NCI-H1092 treated with DMSO at 0.1 percent for 48 hours (cell line): ENCODE measurements at places on chromosomes 5 and 9.

GRCh38 chr5:109291090-109291489 lies 118.7 kb downstream of the PJA2 start:
- no peak for DNase-seq

DNA sequence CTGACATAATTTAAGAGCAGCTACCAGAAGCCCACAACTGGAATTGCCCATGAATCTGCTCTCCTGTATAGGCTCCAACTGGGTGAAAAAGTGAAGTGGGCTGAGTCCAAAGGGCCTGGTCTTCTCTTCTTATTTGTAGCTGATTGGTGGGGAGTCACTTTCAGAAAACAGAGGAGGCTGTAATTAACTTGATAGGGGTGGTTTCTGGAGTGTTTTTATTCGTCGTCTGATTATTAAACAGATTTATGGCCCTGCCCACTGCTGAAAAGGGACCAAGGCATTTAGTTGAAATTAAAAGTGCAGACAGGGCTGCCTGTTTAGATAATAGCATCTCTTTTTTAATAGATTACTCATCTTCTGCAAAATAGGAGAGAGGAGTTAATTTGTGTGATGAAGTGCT lies 81.0 kb upstream of the SAP30L start:
- no peak for DNase-seq

DNA sequence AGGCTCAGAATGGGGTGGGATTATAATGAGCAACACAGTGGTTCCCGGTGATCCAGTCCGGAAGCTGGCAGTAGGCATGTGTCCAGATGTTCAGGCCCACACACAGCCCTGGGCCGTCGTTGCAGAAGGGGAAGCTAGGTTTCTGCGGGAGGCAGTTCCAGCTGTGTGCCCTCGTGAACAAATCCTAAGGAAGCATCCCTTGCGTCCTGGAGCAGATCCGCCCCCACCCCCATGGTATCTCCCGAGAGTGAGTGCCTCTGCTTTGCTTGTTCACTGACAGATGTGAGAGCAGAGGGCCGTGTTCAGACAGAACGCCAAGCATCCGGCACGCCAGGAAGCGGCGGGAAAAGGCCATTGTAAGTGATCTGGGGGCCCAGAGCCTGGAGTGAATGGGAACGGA lies 104.8 kb downstream of the PDE6A start:
- no peak for DNase-seq

GRCh38 chr9:84337252-84337651 lies 3.3 kb downstream of the SLC28A3 start:
- no peak for DNase-seq

GRCh38 chr5:175558801-175559480 lies 80.6 kb downstream of the SFXN1 start:
- no peak for DNase-seq

DNA sequence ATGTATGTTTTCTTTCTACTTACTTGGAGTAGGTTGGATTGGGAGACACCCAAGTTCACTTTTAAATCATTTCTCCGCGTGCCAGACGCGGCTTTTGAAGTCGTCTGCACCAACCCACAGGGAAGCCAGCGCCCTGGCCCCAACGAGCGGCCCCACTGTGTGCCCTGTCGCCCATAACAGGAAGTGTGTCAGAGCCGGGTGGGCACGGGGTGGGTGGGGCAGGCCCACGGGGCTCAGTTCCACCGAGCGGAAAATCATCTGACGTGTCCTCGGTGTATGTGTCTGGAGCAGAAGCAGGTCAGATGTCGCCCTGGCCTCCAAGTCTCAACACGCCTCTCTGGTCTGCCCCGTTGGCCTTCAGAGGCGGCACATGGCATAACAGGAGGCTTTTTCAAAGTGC lies 22.7 kb upstream of the SMIM23 start:
- DNase-seq = no peak

- DNase-seq = no peak
These were observed 187.6 kb downstream of the COMMD10 start for GRCh38 chr5:116272281-116272941.

- DNase-seq = no peak
These were observed 17.9 kb upstream of the RPS23 start for GRCh38 chr5:82295959-82296531.

DNA sequence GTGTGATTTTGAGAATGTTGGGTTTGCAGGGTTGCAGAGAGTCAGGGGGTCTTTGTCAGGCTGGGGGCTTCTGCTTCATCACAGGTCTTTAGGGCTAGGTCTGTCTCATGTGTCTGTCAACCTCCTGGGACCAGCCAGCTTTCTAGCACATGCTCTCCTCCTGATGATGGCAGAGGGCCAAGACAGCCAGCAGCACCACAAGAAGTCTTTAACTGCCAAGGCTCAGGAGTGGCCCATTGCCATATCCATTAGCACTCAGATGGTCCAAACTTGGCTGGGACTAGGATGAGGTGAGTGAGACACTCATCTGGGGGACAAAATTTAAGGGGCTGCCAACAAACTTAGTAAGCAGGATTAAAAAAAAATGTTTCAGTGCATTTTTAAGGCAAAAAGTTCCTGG lies 384.2 kb upstream of the CDH10 start:
- DNase-seq = peak; percentile 70

- no peak for DNase-seq
These were observed 18.3 kb upstream of the TEK start for GRCh38 chr9:27090711-27091110.

DNA sequence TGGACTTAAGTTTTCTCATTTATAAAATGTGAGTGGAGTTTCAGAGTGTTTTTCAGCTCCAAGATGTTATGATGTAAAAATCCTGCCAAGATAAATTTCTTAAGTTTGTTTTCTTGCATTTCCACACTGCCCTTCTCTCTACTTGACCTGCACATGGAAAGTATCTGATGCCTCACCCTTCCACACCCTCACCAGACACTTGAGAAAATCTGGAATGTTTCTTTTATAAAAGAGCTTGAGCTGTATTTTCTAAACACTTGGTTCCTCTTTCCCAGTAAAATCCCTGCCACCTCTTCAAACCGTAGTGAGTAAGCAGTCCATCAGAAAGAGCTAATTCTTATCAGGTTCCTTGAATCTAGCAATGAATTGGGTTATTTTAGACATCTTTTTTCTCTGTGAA lies 42.9 kb downstream of the FOXD1 start:
- DNase-seq = no peak

- no peak for DNase-seq
These were observed 8.8 kb downstream of the FGF18 start for GRCh38 chr5:171428168-171428696.
